ENCODE measurements at places on chromosomes 5 and 9. TPM values are rescaled to one million over a fixed set of nuclear protein-coding genes. Genes with fewer than 3 reads are reported as not detected.

GRCh38 chr5:64792469-64792868, 23.7 kb downstream of the CWC27 start:
- no peak overlapping the region for H3K4me3 ChIP-seq
- no peak overlapping the region for H3K27ac ChIP-seq
- DNase-seq = no peak

The PRUNE2 gene
- total RNA-seq = 1.3 TPM

- H3K4me1 ChIP-seq = no peaks in the 10 kb centered on the region
- no peak for DNase-seq
- H3K36me3 ChIP-seq = no peaks in the 10 kb centered on the region
- no peak overlapping the region for H3K27ac ChIP-seq
- H3K4me3 ChIP-seq = no peak overlapping the region
Observed at GRCh38 chr9:34744295-34745221, 34.6 kb upstream of the CCL21 start.

DNA sequence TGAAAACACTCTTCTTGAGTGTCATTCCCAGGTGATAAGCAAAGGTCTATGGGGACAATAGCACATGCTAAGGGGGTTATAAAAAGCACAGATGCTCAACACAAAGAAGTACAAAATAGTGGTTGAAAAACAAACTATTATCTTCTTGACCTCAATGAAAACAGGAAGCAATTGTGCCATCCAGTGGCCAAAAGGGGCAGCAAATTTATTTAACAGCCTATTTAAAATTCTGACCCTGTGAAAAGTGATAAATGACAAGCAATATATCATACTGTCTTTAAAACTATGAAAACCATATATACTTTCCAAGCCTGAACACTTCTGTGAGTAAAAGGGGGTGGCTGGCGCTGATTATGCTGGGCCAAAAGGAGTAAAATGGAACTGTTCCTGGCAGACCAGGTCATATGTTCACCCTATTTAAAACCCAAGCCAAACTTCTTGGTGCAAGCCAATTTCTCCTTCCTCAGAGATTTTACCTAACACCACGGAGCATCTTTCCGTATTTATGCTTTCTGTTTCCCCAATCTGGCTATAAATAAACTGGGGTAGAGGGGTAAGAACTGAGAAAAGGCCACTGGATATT, 29.7 kb downstream of the TEX10 start:
- H3K4me1 ChIP-seq = peaks cover 5% of the 10 kb centered on the region
- DNase-seq = peak; percentile 53
- no peak overlapping the region for H3K27ac ChIP-seq
- H3K4me3 ChIP-seq = no peak overlapping the region

GRCh38 chr5:79181419-79182022, 54.4 kb upstream of the JMY start:
- peaks cover 2% of the 10 kb centered on the region for H3K4me1 ChIP-seq
- no peak overlapping the region for H3K4me3 ChIP-seq
- no peak overlapping the region for H3K27ac ChIP-seq
- H3K36me3 ChIP-seq = no peaks in the 10 kb centered on the region
- no peak for DNase-seq
- peaks cover 6% of the 10 kb centered on the region for H3K27me3 ChIP-seq

DNA sequence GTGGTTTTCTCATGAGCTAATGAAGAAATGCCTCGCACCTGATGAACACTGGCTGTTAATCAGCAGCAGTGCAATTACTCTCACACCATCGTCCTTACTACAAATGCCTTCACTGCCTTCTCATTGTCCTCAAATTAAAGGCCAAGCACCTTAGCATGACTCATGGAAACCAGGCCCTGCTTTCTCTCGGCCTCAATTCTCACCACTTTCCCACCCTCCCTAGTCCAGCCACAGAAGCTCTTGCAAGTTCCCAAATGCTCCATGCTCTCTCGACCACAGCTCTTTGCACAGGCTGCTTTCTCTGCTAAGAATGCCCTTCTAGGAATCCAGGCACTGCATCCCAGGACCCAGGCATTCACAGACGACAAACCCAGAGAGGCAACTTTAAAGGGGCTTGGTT, 94.6 kb upstream of the KLF4 start:
- no peaks in the 10 kb centered on the region for H3K27me3 ChIP-seq
- no peak for DNase-seq
- H3K4me1 ChIP-seq = no peaks in the 10 kb centered on the region
- H3K36me3 ChIP-seq = no peaks in the 10 kb centered on the region

DNA sequence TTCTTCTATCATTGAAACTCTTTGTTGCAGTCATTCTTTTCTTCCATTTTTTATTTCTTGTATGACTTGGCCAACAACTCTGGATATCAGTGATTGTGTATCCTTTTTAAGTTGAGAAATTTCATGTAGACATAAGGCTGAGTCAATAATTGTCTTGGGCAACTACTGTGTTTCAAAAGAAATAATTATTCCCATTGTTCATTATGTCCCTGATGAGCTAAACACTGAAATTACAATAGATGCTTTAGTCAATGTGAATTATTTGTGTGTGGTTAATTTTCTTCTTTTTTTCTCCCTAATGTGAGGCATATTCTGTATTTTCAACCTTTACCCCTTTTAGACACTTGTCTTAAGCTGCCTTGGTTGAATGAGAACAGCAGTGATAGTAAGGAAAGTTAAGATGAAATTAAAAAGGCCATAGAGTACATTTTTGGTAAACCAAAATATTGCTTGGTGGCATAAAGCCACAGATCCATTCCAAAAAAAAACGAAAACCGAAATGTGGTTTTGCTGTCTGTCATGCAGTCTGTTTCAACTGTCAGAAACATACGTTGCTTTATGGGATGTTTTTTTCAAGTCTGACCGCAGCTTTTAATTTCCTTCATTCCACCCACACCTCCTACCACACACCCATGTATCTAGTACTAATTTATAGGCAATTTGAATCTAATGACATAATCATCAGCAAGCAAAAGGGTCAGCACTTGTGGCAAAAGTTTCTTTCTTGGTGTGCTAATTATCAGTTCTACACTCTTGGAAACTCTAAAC, 21.1 kb downstream of the TLE4 start:
- peak; percentile 44 for DNase-seq
- H3K4me1 ChIP-seq = peaks cover 36% of the 10 kb centered on the region
- peaks cover 50% of the 10 kb centered on the region for H3K36me3 ChIP-seq
- H3K27ac ChIP-seq = peak overlapping the region; percentile 8

The PCDHA6 gene
- total RNA-seq = not detected

The GNA14 gene
- total RNA-seq = not detected

GRCh38 chr5:665541-665955, 27.6 kb downstream of the TPPP start:
- H3K4me3 ChIP-seq = no peak overlapping the region
- no peaks in the 10 kb centered on the region for H3K27me3 ChIP-seq
- no peak overlapping the region for H3K27ac ChIP-seq
- H3K36me3 ChIP-seq = peaks cover 15% of the 10 kb centered on the region
- DNase-seq = no peak
- H3K4me1 ChIP-seq = no peaks in the 10 kb centered on the region

- no peaks in the 10 kb centered on the region for H3K36me3 ChIP-seq
- DNase-seq = no peak
- H3K4me1 ChIP-seq = no peaks in the 10 kb centered on the region
- H3K27me3 ChIP-seq = no peaks in the 10 kb centered on the region
- no peak overlapping the region for H3K27ac ChIP-seq
- no peak overlapping the region for H3K4me3 ChIP-seq
Observed at GRCh38 chr9:16598316-16598715, 272.2 kb downstream of the BNC2 start.

DNA sequence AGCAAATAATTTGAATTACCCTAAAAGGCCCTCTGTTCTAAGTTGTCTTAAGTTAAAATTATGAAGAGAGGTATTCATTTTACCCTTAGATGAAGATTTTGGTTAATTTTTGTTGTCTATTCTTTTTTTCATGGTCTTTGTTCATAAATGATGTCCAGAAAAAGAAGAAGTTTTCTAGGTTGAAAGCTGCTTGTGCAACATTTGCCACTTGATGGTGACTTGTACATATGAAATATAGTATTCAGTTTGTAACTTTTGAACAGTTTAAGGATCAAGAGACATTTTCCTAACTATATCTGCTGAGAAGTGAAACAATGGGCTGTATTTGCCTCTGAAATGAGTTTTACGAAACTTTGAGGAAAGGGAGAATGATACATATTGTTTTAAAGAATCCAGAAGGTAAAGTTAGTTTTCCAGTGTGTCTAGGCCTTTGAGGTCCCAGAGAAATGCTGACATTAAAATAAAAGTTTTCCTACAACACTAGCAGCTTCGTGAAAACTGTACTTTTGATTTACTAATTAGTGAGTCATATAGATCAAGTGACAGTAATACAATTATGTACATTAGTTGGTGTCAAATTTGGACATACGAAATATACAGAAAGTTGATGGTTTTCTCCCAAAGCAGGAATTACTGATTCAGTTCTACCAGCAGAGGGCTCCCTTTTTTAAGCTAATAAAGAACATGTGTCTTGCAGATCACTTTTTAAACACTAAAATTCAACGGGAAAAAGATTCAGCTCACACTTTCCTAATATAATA, 70.5 kb downstream of the PIK3R1 start:
- H3K4me1 ChIP-seq = peaks cover 89% of the 10 kb centered on the region
- peak overlapping the region; percentile 77 for H3K27ac ChIP-seq
- DNase-seq = no peak
- H3K4me3 ChIP-seq = peak overlapping the region; percentile 60
- peaks cover 58% of the 10 kb centered on the region for H3K36me3 ChIP-seq
- no peaks in the 10 kb centered on the region for H3K27me3 ChIP-seq

DNA sequence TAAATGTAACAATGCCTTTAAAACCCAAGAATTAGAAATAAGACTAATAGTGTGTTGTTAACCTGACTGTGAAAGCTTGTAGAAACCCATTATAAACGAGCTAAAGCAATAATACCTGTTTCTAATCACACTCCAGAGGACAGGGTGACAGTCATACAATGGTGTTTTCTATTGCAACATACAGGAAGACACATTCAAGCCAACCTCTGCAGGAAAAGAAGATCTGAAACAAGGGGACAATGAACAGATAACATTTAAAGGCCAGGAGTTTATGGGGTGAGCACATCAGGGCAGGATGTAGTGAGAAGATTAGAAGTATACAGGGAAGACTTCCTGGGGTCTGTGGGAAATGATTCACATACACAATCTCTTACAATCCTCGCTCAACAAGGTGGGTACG, 13.8 kb downstream of the BARHL1 start:
- no peaks in the 10 kb centered on the region for H3K4me1 ChIP-seq
- H3K4me3 ChIP-seq = no peak overlapping the region
- H3K36me3 ChIP-seq = peaks cover 3% of the 10 kb centered on the region
- H3K27ac ChIP-seq = no peak overlapping the region
- no peak for DNase-seq

DNA sequence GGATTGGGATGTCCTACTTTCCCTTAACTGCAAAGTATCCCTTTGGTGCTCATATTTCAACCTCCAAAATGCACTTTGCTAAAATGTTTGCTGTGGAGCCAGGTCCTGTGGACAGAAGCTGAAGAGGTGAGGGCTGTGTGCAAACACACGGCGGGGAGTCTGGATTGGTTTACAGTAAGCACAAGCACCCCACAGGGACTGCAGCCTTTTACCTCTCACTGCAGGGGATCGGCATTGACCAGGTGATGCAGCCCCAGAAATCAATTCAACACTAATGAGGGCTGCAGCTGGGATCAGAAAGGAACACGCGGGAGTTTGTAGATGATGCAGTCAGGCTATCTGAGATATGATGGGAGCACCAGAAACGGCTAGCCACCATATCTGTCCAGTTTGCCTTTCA, 450.9 kb downstream of the CCDC171 start:
- no peak overlapping the region for H3K27ac ChIP-seq
- H3K27me3 ChIP-seq = no peaks in the 10 kb centered on the region

- peak overlapping the region; percentile 38 for H3K4me3 ChIP-seq
- H3K4me1 ChIP-seq = peaks cover 39% of the 10 kb centered on the region
- no peaks in the 10 kb centered on the region for H3K27me3 ChIP-seq
- peak overlapping the region; percentile 87 for H3K27ac ChIP-seq
- H3K36me3 ChIP-seq = peaks cover 52% of the 10 kb centered on the region
- peak; percentile 84 for DNase-seq
Observed at GRCh38 chr9:5557606-5558587, 47.6 kb downstream of the PDCD1LG2 start.

- H3K27ac ChIP-seq = no peak overlapping the region
- peaks cover 3% of the 10 kb centered on the region for H3K27me3 ChIP-seq
- no peaks in the 10 kb centered on the region for H3K4me1 ChIP-seq
- no peak for DNase-seq
Observed at GRCh38 chr5:171128136-171128535, 180.9 kb upstream of the TLX3 start.

The PDGFRB gene
- total RNA-seq = 68.9 TPM

GRCh38 chr5:61468483-61468865, 136.4 kb downstream of the ZSWIM6 start:
- no peak for DNase-seq
- no peak overlapping the region for H3K4me3 ChIP-seq
- peaks cover 8% of the 10 kb centered on the region for H3K4me1 ChIP-seq
- H3K36me3 ChIP-seq = peaks cover 2% of the 10 kb centered on the region

GRCh38 chr9:137969008-137969407, 91.4 kb downstream of the CACNA1B start:
- peaks cover 7% of the 10 kb centered on the region for H3K27me3 ChIP-seq
- H3K36me3 ChIP-seq = no peaks in the 10 kb centered on the region
- no peak for DNase-seq
- no peak overlapping the region for H3K4me3 ChIP-seq
- no peak overlapping the region for H3K27ac ChIP-seq

- H3K4me3 ChIP-seq = no peak overlapping the region
- H3K4me1 ChIP-seq = no peaks in the 10 kb centered on the region
- peak; percentile 31 for DNase-seq
Observed at GRCh38 chr5:135221696-135222095, 177.3 kb downstream of the MACROH2A1 start.

DNA sequence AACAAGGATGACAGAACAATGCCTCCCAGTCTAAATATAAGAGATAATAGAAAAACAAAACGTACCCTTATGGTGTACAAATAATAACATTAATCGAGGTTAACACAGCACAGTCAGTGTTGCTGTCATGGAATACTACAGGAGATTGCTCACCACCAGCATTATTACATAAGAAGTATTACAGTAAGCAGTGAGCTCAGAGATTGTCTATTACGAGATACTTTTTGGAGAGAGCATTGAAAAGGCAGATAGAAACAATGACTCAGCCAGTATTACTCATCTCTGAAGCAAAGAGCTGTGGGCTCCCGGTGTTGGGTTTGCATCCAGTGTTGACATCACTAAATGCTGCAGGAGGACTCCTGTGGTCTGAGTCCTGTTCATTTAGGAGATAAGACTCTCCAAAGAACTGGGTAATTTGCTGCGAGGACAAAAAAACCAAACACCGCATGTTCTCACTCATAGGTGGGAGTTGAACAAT, 191.9 kb upstream of the SEMA6A start:
- no peak overlapping the region for H3K4me3 ChIP-seq
- H3K4me1 ChIP-seq = no peaks in the 10 kb centered on the region
- DNase-seq = no peak
- H3K27me3 ChIP-seq = no peaks in the 10 kb centered on the region
- H3K27ac ChIP-seq = no peak overlapping the region

DNA sequence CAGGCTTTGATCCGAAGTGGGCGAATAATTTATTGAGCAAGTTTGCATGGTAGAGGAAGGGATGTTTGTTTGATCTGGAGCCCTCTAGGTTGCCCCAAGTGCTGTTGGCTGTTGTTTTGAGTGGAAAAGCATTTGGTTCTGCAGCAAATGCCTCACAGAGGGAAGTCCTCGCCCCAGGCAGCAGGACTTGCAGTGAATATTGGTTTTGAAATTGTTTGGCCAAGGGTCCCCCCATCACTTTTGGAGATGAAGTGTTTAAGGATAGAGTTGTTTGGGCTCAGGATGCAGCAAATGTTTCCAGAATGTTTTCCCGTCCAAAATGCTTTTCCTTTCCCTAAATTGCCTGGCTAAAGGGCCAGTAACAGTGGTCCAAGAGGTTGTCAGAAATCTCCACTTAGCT, 3.1 kb downstream of the JADE2 start:
- H3K36me3 ChIP-seq = peaks cover 3% of the 10 kb centered on the region
- no peak for DNase-seq
- peak overlapping the region; percentile 99 for H3K4me3 ChIP-seq
- peaks cover 35% of the 10 kb centered on the region for H3K4me1 ChIP-seq
- H3K27me3 ChIP-seq = no peaks in the 10 kb centered on the region
